ENCODE measurements at places on chromosomes 12 and 14.

DNA sequence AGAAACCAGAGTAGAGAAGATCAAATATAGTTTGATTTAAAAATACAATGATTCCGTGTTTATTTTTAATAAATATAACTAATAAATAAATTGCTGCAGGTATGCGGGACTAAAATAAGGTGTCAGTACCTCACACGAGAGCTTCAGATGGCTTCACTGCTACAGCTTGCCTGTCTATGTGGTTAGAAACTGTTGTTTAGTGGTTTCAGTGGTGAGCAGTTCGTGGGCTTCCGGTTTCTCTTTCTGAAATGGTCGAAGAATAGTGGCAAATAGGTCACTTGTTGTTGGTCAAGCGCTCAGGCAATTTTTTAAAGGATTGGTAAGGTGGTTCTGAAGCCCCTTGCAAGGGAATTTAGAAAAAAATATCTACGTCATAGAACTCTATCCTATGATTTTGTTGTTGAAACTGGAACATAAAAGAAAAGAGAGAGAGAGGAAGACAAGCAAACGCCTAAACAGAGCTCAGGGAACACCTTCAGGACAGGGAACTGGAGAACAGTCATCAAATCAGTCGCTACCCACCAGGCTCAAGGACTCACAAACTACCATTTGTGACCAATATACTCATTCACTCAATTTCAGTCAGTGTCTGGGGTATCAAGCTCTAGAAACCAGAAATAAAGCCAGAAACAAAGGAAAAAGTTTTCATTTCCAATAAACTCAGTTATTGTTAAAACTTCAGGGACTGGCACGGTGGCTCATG lies 31.3 kb downstream of the GABARAPL1 start:
- DNase-seq, result no peak

DNA sequence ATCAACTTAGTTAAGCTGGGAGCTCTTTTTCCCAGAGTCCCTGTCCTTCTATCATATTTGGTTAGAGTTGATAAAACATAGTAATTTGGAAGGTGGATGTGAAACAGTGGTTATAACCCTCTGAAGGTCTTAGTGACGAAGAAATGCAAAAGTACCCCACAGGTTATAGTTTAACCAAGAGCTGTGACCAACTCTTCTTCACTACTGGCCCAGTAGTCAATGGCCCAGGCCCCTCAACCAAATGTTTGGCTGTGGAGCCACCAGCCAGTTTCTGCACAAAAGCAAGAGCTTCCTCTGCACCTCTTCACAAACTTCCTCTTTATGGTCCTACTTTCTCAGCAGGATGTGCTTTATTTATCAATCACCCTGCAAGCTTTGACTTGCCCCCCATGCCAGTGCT lies 132.6 kb downstream of the BMP4 start:
- no peak for DNase-seq

- no peak for DNase-seq
Observed at GRCh38 chr12:2250797-2251196, 198.0 kb downstream of the CACNA1C start.

GRCh38 chr14:104930526-104931303 lies 6.0 kb downstream of the PLD4 start:
- DNase-seq, result no peak

GRCh38 chr14:104245075-104245474 lies 106.7 kb downstream of the KIF26A start:
- no peak for DNase-seq

- DNase-seq, result no peak
Observed at GRCh38 chr12:81078469-81079196, 754 bp downstream of the ACSS3 start.

GRCh38 chr14:101635749-101636560 lies 74.7 kb downstream of the DIO3 start:
- no peak for DNase-seq

DNA sequence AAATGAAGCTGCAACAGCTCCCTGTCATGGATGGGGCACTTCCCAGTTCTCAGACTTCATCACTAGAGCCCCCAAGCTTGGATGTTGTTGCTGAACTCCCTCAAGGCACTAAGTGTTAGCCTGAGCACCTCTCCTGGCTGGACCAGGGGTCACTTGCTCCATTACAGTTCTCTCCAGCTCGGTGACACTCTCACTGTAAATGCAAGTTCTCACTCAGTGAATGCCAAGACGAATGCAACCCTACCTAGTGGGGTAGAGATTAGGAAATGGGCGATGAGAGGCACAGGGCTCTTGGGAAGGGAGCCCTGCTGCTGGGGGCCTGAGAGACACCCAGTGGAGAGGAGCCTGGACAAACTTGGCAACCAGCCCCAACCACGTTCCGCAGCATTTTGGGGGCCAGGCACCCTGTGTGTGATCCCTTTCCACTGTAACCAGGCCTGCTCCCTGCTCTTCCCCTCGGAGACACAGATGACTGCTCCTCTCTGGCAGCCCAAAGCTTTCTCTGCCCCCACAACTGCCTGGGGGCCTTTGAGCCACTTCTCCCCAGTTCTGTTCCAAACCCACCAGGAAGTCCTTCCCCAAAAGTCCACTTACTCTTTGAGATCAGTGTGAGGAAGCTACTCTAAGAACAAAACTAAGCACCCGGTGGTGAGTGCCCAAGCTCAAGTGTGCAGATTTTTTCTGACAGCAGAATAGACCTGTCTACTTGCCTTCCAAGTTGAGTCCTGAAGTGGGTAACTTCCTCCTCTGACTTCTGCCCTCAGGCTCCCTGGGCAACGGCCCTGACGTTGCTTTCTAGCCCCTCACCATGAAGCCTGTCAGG lies 8.0 kb upstream of the SELPLG start:
- no peak for DNase-seq

DNA sequence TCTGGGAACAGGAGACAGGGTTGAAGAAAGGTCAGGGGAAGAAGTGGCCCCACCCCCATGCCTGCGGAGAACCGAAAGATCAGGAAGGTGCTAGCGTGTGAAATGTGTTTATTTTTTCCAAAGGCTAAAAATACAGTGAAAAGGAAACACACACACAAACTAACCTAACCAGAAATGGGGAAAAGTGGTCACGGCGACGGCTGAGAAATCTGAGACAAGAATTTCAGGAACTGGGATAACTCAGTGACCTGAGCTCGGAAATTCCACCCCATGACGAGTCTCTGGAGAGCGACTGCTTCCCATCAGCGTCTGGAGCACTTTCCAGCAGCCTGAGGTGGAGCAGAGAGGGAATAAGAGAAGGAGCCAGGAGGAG lies 16.6 kb upstream of the RND1 start:
- DNase-seq, result no peak

- no peak for DNase-seq
Observed at GRCh38 chr14:77059276-77059915, 30.9 kb upstream of the IRF2BPL start.

DNA sequence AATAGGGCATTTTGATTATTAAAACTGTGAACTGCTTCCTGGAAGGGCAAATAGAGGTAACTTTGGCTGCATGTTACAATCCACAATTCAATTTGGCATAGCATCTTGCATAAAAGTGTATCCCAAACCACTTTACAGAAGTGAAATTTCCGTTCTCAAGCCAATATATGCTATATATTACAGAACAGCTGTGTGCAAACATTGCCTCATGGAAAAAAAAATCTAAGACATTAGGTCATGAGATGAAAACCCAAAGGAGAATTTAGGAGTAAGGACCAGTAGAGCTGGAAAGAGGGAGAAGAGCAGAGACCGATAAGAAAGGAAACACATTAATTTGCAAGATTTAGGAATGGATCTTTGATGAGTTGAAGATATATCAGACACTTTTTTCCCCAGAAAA lies 239.2 kb downstream of the PAX9 start:
- DNase-seq, result no peak

- DNase-seq, result no peak
Observed at GRCh38 chr14:71576472-71576871, 355.8 kb upstream of the RGS6 start.

DNA sequence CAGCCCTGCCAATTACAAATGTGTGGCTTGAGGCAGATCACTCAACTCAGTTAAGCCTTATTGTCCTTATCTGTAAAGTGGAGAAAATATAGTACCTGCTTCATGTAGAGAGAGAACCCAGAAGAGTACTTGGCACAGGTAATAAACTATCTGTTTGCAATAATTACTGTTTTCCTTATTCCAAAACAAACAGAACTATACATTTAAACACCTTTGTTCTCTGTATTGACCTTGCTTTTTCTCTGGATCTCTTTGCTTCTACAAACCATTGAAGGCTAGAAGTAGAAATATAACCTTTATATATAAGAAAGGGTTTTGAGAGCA lies 70.8 kb upstream of the SRSF5 start:
- DNase-seq, result no peak

GRCh38 chr14:27634056-27634970 lies 1036.5 kb upstream of the NOVA1 start:
- no peak for DNase-seq

- no peak for DNase-seq
Observed at GRCh38 chr12:128857133-128857763, 4.0 kb downstream of the GLT1D1 start.

DNA sequence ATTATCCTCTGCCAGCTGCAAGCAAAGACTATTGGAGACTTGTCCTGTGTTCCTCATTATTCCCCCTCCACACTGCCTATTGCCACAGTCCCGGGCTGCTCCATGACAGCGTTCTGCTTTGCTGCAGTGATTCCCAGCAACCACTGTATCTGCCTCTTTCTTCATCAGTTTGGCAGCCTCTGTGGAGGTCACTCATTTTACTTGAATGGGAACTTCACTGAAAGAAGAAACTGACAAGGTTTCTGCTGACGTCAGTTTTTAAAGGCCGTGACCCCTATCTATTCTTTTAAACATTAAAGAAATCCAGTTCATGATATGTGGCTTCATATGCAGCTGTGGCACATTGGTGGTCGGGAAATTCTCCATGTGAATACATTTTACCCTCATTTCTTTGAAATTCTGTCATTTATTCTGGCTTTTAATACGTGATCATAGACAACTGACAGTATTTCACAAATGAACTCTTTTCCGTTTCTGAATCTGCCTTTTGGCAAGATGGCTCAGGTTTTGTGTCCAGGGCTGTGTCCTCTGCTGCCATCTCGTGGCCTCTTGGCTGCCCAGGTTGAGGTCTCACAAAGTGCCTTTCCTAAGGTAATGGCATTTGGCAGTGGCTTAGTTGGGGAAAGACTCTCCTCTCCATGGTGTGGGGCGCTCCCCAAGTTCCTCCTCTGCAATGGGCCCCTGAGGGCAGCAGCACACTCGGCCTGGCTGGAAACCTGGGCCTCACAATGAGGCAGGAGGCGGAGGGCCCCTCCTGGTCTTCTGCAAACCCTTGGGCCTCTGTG lies 5.8 kb downstream of the TMEM253 start:
- peak; percentile 78 for DNase-seq

DNA sequence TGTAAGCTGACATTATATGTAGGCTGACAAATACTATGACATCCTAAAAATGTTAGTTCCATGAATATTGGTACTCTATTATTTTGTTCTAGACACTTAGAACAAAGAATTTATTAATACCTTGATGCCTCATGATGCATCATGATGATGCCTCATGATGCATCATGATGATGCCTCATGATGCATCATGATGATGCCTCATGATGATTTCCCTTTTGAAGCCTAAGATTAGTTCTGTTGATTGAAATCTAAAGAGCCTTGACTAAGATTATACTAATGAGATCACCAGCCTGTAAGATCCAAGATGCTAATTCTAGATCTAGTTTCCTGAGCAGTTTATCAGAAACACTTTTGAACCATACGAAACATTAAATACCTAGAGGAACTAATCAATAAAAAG lies 4.6 kb upstream of the CEP128 start:
- DNase-seq, result no peak

DNA sequence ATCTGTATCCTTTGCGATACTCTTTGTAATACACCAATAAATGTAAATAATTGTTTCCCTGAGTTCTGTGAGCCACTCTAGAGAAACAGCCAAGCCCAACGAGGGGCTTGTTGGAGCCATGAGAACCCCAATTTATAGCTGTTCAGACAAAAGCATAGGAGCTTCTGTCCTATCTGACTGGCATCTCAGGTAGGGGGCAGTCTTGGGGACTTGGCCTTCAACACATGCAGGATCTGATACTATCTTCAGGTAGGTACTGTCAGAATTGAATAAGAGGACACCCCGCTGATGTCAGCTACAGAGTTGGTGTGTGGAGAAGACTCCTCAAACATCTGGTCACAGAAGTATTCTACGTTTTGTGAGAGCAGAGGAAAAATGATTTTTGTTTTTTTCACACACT lies 25.3 kb downstream of the TXNDC16 start:
- no peak for DNase-seq

DNA sequence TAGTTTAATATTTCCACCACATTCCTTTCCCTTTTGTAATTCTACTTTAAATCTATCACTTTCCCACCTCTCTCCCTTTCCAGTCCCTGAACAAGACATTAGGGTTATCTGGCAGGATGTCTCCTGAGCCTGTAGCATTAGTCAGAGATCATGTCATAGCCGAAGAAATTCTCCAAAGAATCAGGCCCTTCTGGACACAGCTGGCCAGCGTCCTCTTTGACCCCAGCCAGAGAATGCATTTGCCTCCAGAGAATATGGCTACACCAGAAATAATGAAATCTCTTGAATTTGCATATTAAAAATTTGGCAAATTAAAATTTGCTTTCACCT lies 56.7 kb downstream of the NTF3 start:
- DNase-seq, result no peak

- no peak for DNase-seq
Observed at GRCh38 chr14:25032092-25032784, 17.7 kb downstream of the STXBP6 start.

DNA sequence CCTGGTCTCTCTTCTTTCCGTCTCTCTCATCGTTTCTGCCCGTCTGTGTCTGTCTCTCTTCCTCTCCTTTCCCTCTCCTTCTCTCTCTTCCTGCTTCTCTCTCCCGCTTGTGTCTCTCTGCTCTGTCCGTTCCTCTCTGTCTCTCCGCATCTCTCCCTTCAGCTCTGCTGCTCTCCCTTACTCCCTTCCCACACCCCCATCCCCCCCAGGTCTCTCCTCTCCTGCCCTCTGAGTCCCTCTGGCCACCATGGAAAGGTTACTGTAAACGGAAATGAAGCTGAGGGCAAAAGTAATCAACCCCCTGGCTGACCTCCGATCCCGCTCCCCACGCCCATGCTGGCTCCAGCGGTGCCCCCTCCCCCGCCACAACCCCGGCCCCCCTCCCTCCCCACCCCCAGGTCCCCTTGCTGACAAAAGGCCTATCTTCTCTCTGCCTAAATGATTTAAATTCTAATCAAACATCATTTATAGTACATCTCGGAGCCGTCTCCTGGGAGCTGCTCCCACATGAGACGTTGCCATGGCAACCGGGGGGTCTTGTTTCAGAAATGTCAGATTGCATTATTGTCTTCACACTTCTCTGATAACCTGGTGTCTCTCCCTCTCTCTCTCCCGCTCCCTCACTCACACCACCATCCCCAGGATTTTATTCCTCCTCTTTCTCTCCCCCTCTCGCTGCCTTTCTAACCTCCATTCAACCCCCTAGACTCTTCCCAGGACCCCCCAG lies 203.8 kb downstream of the RBM19 start:
- no peak for DNase-seq

GRCh38 chr12:38385486-38385885 lies 68.9 kb downstream of the ALG10B start:
- DNase-seq, result no peak

GRCh38 chr12:53173085-53173715 lies 7.3 kb upstream of the ZNF740 start:
- DNase-seq, result no peak
